ENCODE measurements at places on chromosomes 5 and 9.

DNA sequence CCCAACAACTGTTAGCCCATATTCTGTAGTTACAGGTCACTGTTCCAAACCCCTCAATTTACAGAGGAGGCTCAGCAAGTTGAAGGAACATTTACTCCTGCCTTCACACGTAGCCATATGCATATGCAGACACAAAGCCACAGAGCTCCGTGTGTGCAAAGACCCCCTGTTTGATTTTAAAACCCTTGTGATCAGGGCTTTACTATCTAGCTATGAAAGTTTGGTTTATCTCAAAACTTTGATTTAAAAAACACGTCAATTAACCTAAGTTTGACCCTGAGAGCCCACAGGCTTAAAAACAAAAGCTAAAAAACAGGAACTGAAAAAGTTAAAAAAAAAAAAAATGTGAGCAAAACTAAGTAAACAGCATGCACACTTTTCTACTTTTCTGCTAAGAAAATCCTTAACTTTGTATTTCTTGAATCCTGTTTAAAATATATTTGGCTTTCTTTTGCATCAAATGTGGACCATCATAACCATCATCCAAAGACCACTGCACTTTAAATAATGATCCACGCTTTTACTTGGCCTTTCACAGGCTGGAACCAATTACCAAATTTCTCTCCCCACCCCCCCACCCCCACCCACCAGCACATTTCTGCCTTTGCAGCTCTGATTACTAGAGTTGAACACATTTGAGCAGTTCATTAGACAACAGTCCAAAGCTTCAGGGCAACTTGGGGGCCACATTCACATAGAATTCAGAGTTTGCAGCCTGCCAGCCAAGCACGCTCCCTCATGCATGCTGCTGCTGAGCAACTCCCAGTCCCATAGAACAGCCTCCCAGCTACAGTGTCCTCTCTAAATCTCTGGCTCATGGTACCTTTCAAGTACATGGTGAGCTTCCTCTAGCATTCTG is 128.8 kb upstream of the MAP3K1 start:
- no peak for DNase-seq

GRCh38 chr5:69451941-69452647 is 37.2 kb downstream of the MARVELD2 start:
- no peak for DNase-seq

DNA sequence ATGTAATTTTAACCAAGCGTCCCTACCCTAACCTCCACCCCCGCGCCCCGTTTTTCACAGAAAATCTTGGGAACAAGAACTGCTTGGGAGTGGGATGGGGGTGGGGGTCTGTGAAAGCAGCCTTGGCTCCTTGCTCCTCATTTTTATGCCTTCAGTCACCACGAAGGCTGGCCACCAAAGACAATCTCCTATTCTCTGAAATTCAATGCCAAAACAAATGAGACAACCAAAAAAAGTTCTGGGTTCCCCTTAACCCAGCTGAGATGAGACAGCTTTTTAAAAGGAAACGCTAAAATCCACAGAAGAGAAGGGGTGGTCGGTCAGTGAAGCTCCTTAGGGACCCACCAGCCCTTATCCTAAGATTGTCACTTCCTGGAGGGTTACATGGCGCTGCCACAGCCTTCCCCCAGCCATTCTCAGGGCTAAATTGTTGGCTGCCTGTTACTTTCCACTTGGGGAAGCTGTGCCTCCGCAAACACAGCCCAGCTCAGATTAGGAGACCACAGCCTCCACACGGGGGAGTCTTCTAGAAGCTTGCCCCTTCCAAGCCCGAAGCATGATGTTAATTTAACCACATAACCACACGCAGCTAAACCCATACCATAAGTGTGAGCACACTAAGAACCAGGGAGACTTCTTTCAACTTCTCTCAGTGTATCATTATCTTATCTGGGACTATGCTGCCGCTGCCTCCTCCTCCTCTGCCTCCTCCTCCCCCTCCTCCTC is 136.3 kb downstream of the FOXD1 start:
- DNase-seq = peak; percentile 30

DNA sequence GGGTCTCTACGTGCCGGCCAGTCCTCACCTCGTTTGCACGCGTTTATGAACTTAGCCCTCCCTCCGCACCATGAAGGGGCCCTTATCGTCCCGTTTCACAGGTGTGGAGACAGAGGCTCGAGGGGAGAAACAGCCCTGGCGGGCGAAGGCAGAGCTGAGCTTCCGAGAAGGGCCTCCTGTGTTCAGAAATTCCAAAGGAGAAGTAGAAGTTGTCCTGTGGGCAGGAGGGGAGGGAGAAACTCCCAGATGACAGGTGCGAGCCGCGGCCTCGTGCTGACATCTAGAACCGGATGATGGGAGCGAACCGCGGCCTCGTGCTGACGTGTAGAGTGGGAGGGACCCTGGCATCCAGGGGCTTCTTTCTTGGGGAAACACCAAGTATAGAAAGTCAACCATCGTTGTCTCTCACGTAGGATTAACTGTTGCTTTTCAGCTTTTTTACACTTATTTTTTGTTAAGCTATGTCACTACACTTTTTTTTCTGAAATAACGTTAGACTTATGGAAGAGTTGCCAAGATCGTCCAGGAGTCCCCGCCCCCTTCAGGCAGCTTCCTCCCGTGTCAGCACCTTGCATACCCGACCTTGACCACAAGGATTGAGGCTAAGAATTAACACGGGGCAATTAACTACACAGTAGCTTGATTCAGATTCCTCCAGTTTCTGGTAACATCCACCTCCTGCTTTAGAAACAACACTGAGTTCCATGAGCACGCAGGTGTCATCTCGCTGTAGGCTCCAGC is 42.8 kb upstream of the NKD2 start:
- DNase-seq = no peak

DNA sequence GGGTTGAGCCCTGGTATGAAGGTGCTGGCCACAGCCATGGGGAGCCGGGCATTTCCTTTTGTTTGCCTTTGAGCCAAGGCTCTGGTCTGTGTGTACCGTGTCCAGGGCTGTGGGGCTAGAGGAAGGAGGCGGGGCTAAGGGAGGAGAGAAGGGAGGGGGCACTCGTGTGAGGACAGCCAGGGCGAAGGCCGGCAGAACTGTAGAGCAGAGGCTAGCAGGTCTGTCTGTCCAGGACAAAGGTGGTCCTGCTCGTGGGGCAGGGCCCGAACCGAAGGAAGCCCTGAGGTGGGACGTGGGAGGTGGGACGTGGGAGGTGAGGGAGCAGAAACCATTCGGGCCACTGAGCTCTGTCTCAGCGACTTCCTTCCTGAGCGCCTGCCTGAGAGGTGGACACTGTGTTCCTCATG is 41.3 kb upstream of the TESK1 start:
- DNase-seq = no peak

GRCh38 chr5:63554191-63554590 is 408.1 kb downstream of the HTR1A start:
- no peak for DNase-seq

DNA sequence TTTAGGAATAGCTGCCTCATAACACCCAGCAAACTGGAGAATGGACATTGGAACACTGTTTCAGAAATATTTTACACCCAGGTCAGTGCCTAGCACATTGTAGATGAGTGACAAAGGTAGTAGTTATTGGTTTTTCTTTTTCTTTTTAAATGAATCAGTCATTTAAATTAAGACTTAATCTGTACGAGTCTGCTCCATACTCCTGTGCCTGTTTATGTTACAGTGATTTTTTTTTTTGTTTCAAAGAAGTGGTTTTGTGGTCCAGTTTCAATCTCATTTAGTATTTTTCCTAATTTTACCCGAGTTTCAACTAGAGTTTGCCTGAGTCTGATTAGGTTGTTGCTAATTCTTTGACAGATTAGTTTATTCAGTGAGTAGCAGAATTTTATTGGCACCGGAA is 16.2 kb downstream of the LMNB1 start:
- DNase-seq = no peak

GRCh38 chr5:51558682-51559081 is 175.4 kb downstream of the ISL1 start:
- DNase-seq = no peak

DNA sequence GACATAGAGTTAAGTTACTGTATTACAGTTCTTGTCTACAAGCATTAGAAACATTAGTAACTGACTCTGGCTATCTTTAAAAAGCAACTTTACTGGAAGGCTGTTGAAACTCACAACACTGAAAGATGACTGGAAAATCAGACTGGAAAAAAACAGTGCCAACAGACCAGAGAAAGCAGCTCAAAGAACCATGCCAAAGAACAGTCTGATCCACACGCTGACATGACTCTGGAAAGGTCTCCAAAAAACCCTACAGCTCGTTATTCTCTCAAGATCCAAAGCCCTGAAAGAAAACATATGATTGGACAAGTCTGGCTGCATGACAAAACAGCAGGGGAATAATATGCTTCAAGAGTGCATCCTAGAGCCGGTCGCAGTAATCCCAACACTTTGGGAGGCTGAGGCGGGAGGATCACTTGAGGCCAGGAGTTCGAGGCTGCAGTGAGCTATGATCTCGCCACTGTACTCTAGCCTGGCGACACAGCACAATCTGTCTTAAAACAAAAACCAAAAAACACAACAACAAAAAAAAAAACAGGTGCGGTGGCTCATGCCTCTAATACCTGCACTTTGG is 5.6 kb downstream of the GOLPH3 start:
- no peak for DNase-seq

- DNase-seq = no peak
These were observed 97.1 kb upstream of the CDH6 start for GRCh38 chr5:31096238-31096865.

DNA sequence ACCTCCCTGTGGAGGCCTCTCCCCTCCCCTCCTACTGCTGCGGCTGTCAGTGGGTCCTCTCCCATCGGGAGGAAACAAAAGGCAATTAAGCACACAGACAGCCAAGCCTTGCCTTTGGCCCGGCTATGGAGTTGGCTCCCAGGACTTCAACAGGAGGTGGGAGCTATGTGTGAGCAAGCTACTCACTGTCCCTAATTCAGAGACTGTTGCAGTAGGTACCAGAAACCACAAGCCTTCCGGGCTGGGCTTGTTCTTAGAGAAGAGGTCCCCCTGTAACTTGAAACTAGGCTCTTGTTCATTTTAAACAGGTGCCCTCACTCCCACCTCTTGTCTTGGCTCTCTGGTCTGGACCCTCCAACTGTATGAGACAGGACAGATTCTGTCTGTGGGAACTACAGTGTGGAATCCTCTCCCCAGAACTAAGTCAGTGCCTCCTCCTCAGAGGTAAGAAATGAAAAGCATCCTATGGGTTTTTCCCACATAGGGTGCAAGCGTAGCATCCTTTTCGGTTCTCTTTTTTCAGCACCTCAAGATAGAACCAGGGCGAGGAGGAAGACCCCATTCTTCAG is 561.1 kb downstream of the EBF1 start:
- DNase-seq = peak; percentile 7

GRCh38 chr5:163410505-163410904 is 26.9 kb upstream of the CCNG1 start:
- no peak for DNase-seq

GRCh38 chr9:111349766-111350165 is 19.7 kb upstream of the OR2K2 start:
- DNase-seq = no peak

DNA sequence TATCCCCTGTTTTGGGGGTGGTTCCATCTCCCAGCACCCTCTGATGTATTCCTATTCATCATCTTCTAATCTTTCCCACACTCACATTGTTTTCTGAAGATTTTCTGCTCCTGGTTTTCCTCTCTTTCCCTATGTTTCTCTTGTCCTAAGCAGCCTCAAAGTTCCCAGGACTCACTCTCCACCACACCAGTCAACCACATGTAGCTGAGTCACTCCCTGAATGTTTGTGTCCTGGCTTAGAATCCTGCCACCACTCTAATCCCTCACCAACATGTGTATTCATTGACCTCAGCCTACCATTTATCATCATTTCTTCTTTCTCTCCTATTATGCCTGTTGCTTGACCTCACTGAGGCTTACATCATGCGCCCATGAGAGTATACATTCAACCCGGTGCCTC is 282.4 kb upstream of the ADAMTS16 start:
- no peak for DNase-seq

DNA sequence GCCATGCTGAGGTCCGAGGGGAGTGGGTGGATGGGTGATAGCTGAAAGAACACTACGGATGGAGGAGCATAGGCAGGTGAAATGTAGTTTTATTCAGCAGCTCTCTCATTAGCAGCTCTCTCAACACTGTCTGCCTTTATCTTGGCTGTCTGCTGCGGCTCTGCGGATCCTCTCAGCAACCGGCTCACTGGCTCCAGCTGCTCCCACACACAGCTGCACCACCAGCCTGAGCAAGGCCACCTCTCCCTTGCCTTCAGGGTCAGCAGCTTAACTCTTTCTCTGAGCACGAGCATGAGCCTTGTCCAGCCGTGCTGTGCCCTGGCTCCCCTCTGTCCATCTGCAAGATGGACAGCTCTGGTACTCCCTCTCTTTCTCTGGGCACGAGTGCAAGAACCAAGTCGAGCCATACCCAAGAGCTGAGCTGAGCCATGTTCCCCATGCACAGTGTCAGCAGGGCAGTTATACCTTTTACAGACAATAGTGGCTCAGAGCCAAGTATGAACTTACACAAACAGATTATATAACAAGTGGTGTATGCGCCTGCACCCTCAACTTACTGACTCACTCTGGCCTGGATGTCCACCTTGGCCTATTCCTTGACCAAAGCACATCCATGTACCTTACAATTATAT is 108.5 kb downstream of the MACIR start:
- no peak for DNase-seq

Data from activated naive CD8-positive, alpha-beta T cell treated with anti-CD3 and anti-CD28 coated beads for 36 hours (primary cell).